Hair follicular keratinocyte (primary cell): ENCODE measurements at places on chromosomes 7 and 10. TPM values are rescaled to one million over a fixed set of nuclear protein-coding genes. Genes with fewer than 3 reads are reported as not detected.

Gene HOGA1
- 0.55 and 1.2 TPM in 2 replicates for total RNA-seq

Gene ANKRD2
- 1.0 and 3.0 TPM in 2 replicates for total RNA-seq

Gene TMEM196
- not detected in 2 replicates for total RNA-seq

Gene CRPPA
- total RNA-seq: 0.19 and 0.31 TPM in 2 replicates

Gene BTBD16
- total RNA-seq: 0.15 and 0.47 TPM in 2 replicates

Gene PDGFA
- total RNA-seq: 41.3 and 43.2 TPM in 2 replicates
